H7 (cell line): ENCODE measurements at places on chromosomes 7 and 10. TPM values are rescaled to one million over a fixed set of nuclear protein-coding genes. Genes with fewer than 3 reads are reported as not detected.

The LRRN3 gene
- 0.15 and 0.31 TPM in 2 replicates for total RNA-seq

The OR6B1 gene
- total RNA-seq: not detected in 2 replicates

The LIPM gene
- not detected in 2 replicates for total RNA-seq

DNA sequence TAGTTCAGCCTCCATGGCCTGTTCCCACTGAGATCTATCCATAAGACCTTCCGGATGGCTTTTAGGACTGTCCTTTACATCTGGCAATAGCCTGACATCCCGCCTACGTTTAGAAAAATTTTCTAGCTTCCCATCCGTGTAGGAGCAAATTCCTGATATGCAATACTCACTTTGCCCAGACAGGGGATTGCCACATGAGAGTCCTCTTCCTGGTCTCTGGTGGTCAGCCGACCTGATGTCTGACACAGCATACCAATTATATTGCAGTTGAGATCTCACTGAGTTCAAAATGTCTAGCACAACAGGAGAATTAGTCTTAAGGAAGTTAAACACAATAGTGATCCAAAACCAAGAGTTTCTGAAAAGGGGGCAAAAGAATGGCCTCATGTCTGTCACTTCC lies 9.4 kb upstream of the ETV1 start:
- no peak for DNase-seq

DNA sequence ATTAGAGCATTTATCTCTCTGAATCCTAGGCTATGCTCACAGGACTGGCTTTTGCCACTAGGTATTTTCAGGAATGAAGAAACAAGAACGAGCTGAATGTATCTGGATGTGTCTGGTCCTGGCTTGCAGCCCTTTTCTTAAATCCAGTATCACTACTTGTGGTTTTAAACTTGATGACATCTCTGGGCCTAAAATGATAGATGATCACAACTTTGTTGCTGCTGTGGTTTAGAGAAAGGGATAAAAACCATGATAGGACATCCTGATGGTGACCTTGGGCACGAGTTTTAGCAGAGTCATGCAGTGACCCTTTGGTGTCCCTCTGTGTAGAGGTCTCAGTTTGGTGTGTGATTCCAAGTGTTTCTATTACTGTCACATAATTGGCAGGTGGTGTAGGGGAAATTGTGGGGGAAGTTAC lies 31.7 kb upstream of the SEMA3C start:
- no peak for DNase-seq

- peak; percentile 80 for DNase-seq
Measured at GRCh38 chr10:30027057-30028005, 32.1 kb downstream of the JCAD start.

DNA sequence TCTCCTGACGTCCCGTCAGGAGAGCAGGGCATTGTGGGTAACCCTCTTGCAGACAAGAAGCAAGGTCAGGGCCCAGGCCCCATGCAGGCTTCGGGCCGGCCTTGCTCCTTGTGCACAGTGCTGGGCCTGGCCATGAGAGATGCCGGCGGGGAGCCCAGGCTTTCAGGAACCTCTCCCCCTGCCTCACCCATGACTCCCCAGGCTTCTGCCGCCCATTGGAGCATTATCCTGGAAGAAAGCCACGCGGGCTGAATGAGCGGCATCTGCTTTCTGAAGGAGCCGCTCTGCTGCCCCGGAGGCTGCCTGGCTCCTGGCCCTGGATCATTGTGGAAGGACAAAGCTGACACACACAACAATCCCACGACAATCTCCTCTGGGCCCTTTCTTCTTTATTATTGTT lies 233.5 kb downstream of the TCF7L2 start:
- no peak for DNase-seq

GRCh38 chr7:24151944-24152343 lies 132.0 kb upstream of the NPY start:
- no peak for DNase-seq

GRCh38 chr7:138052696-138053095 lies 23.6 kb upstream of the AKR1D1 start:
- DNase-seq: no peak

- DNase-seq: no peak
Measured at GRCh38 chr7:17706275-17706674, 234.0 kb downstream of the SNX13 start.

DNA sequence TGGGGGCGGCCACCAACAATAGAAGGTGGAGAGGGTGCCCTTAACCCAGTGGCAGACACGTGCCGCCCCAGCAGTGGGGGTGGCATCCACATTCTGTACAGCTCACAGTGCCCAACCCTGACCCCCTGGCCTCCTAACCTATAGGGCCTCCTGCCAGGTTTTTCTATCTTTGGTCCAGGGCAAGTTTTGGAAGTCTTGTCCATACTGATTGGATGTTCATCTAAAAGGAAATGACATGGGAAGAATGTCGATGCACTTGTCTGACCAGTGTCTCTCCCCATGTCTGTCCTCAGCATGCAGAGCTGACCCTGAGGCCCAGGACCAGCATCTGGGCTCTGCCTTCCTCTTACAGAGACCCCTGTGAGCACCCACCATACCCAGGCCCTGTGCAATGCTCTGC lies 32.3 kb upstream of the ANTXRL start:
- DNase-seq: no peak

GRCh38 chr7:46830-47140 lies 145.6 kb upstream of the FAM20C start:
- DNase-seq: no peak

DNA sequence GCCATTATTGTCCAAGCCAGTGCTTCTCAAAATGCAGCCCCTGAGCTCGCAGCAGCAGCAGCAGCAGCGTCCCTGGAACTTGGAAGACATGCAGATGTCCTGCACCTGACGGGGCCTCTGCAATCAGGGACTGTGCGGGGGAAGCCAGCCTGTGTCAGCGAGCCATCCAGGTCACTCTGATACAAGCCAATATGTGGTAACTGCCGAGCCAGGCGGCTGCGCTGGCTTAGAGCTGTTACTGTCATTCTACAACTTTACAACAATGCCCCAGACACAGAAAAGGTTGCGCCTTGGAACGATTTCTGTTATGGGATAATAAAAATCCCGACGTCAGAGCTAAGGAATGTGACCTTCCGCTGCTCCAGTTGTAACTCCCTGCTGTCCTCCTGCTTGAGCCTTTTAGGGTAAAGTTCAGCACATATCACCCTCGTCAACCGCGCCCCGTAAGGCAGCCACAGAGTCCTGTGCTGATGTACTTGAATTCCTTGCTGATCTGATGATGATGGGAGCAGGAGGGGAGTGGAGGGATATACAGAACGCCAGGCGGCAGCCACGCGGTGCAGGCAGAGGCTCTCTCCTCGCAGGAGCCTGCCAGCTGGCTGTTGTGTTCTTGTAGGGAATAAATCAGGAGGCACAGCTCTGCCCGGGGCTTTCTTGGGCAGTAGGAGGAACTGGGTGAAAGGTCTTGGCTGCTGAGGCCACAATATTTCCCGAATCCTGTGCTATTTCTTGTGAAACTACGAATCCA lies 20.0 kb upstream of the CRYGN start:
- peak; percentile 67 for DNase-seq

DNA sequence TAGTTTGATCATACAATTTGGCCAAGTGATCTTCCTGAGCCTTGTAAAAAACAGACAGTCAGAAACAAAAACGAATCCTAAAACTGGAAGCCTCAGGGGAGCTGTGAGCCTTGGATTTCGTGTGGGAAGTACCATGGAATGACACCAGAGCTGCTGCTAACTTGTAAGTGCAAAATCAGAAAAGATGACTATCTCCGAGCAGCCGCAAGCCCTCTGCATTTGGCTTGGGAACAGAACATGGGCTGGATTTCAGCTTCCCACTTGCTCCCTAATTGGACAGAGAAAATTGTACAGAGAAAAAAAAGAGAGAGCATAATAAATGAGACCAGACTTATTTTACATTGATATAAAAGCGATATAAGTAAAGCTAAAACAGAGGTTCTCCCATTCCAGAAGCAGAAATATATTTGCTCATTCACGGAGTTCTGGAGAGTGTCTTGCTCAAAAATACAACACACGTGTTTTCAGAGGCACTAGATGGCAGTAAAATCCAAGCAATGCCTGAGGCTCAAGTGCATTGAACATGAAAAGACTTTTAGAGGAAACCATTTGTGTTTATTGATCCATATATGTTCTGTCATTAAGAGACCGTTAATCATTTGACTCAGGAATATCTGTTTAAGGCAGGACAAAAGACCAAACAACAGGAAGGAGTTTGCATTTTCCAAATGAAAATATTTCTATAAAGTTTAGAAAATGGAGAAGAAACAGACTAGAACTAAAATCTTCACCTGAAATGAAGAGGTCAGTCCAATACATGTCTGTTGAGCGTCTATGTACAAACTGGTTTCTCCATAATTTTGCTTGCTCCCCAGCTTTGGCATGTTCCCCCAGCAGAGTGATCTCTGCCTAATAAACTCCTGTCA lies 78.3 kb upstream of the SLC26A5 start:
- DNase-seq: peak; percentile 15

DNA sequence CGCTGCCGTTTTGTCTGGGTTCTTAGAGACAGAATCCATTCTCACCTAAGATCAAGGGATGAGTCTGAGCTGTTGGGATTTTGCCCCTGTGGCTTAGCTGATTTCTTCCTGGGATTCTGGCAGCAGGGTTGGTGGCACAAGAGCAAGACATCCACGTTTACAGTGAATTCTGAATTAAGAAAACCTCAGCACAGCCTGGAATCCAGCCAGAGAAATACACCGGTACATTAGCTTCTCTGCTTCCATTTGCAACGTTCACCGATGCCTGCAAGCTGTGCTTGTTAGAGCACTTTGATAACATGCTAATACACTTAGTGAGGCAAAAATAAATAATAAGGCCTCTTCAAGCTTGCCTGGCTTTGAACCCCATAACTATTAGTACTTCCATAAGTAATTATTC lies 569.8 kb downstream of the CALN1 start:
- DNase-seq: no peak

DNA sequence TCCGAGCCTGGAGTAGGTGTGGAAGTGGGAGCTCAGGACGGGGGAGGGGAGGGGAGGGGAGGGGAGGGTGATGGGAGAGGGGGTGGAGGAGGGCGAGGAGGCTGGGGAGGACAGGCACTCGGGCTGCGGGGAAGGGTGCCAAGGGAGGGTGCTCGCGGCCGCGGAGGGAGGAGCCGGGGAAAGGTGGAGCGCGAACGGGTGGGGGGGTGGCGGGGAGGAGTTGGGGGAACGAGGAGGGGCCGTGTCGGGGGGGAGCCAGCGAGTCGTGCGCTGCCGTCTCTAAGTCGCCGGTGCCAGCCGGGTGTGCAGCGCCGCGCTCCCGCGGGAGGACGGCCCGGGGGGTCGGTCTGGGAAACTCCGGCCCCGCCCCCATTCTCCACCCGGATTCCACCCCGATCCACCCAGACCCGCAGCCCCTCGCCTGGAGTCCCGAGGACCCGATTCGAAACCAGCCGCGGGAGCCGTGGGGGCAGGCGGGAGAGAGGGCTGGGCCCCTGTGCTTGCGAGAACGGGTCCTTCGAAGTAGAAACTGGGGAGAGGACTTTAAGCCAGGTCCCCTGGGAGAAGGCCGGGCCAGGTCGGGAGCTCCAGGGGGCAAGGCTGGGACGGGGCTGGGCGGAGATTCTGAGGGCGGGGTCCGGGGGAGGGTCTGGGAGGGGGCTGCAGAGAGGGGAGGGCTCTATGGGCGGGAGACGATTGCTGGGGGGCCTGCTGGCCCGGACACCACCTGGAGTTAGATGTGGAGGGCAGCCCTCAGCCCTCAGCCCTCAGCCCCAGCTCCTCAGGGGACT lies at the start of gene ZNF467:
TSS of gene ZNF467 (minus strand) at position 143 of the 791 bp plus-strand sequence. CDS start 2,556 bp downstream, outside the sequence.
- DNase-seq: peak; percentile 84

DNA sequence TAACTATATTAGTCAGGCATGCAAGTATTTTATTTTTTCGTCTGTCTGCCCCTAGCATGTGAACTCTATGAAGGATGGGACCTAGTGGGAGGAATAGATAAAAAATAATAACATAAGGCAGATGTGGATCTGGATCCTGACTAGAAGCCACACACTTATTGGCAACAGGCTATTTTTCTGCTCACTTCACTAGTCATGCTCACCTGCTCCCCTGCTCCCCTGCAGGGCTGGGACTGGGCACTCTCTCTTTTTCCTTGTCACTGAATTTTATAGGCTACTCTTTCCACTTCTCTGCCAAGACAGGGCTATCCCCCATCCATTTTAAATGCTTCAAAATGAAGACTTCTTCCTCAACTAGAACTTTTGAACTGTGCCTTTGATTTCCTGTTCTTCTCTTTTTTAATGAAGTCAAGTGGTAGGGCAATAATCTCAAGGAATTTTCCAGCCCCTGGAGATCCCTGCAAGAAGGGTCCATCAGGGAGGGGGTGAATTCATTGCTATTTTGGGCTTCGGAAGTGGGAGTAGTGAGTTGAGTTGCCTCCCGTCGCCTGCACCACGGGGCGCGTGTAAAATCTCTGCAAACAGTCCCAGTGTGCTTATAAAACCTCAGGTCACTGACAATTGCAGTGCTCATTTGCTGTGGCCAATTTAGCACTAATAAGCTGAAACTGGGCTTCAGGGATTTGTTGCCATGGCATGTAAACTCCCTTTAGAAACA lies 156.7 kb upstream of the NPVF start:
- DNase-seq: no peak

DNA sequence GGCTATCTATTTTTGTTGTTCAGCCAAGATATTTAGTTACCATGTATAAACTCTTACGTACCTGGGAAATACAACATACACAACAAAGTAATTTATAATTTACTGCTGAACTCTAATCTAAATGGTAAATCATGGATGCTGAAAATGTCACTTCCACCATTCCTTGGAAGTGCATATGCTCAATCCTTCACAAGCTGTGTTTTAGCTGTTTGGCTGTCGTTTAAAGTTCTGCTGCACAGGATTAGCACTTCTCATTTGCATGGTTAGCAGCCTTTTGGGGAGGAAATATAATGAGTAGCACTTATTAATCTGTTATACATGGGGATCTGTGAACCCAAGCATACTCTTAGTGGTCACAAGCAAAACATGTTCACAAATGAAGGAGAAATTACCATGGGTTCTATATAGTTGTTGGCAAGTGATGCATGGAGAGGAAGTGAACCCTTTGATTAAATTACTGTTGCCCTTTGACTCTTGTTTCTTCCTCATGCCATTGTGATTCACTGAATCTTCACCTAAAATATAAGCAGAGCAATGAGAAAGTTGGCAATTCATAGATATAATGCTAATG lies 18.5 kb downstream of the PIK3CG start:
- no peak for DNase-seq

- DNase-seq: no peak
Measured at GRCh38 chr7:16129431-16130110, 291.8 kb downstream of the CRPPA start.

GRCh38 chr7:93245525-93246432 lies 13.6 kb downstream of the VPS50 start:
- DNase-seq: peak; percentile 16
